ENCODE measurements at places on chromosomes 6 and 20. TPM values are rescaled to one million over a fixed set of nuclear protein-coding genes. Genes with fewer than 3 reads are reported as not detected.

The SERPINB6 gene
- 53.8 TPM for total RNA-seq

The ATP6V1G2 gene
- 0.86 TPM for total RNA-seq

The SIRPA gene
- 0.09 TPM for total RNA-seq

The VARS1 gene
- total RNA-seq: 150 TPM

The SLC35F1 gene
- total RNA-seq: 0.09 TPM

The BMP7 gene
- not detected for total RNA-seq

The SPATS1 gene
- not detected for total RNA-seq

GRCh38 chr6:125253881-125254280 lies 47.9 kb downstream of the HDDC2 start:
- no peak for DNase-seq

DNA sequence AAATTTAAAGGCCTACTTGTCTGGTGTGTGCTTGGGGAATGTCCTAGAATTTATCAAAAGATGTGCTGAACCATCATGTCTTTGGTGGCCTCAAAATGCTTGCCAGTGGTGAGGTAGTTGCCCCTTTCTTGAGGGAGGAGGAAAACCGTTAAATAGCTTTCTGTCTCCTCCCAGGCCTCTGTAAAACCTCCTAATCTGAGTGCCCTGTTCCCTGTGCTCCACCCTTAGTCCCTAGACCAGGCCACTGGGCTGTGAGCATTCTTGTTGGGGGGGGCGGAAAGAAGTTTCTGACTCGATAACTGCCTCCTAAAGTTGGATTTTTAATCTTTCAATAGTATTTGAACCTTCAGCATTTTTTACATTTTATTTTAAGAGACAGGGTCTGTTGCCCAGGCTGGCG lies 23.1 kb downstream of the JARID2 start:
- no peak for DNase-seq

GRCh38 chr6:156910938-156911337 lies 133.8 kb downstream of the ARID1B start:
- no peak for DNase-seq

- no peak for DNase-seq
Observed at GRCh38 chr20:35448788-35449373, 6.5 kb upstream of the CEP250 start.

DNA sequence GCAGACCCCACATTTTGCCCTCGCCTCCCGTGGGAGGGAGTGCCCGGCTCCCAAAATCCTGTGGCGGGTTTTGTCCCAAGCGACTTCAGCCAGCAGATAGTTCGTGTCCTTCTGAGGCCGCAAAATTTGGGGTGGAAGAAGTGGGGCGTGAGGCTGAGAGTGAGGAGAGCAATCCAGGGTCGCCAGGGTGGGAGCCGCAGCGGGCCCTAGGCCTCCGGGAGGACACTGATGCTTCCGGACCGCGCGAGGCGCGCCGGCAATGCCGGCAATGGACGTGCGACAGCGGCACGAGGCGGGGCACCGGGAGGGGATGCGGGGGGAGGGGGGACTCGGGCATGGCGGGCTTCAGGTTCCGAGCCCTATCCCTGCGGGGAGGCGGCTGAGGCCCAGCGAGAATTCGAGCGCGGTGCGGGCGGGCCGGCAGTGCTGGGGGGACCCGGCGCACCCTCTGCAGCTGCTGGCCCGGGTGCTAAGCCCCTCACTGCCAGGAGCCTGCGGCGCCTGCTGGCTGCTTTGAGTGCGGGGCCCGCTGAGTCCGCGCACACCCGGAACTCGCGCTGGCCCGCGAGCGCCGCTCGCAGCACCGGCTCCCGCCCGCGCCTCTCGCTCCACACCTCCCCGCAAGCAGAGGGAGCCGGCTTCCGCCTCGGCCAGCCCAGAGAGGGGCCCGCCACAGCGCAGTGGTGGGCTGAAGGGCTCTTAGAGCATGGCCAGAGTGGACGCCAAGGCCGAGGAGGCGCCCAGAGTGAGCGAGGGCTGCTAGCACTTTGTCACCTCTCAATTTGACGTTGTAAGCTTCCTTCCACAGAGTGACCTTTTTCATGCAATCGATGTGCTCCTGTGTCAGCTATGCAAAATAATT lies 143.8 kb downstream of the LPA start:
- DNase-seq: peak; percentile 64

- no peak for DNase-seq
Observed at GRCh38 chr6:56366141-56366852, 118.9 kb upstream of the COL21A1 start.

- DNase-seq: no peak
Observed at GRCh38 chr20:20229595-20229994, 138.3 kb upstream of the INSM1 start.

- no peak for DNase-seq
Observed at GRCh38 chr6:39420300-39421265, 98.1 kb upstream of the KCNK16 start.

DNA sequence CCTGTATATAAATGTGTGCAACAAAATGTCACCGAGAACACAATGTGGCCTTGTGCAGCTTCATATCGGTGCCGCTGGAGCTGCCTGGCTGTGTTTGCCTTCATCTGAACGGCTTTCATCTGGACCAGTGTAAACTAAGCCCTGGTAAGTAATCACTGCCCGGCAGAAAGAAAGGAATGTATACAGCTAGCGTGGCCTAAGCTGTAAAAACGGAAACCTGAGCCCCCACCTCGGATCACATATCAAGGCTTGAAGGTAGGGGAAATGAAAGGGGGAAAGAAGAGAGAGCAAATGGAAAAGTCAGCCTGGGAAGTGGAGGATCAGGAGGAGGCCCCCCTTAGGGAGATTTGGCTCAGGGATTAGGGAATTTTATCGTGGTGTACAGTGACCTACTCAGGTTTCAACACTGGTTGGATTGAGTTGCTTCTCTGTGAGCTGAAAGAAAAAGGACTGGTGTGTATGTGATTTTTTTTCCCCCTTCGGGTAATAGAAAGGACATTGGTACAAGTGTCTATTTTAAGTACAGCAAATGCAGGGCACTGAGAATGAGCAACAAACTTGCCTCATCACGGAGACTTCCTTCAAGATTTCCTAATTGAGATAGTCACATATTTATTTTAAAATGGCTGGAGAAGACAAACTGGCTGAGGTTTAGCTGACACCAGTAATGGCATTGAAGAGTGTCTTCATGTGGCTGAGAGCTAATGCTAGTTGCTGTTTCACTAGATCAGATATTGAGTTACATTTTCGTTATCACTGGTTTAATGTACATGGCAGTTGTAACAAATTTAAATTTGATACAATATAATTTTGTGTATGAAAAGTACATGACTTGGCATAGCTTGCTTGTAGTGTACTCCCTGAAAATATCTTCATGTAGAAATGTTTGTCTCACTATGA lies 3.5 kb downstream of the SOBP start:
- DNase-seq: no peak

DNA sequence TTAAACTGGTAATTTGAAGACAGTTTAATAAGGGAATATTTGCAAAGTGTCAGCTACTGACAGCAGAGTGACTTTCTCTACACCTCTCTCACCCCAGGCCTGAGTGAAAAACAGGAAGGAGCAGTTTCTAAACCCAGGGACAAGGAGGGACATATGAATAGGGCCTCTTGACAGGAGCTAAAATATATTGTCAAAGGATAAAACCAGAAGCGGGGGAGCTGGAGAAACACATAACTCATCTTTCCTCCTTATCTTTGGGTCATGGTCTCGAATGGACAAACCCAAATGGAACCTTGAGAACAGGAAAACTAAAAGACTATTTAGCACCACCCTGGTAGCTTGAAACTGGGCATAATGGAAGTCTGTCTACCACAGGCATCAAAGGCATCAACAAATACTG lies 197.5 kb upstream of the FOXA2 start:
- DNase-seq: no peak

All from activated CD8-positive, alpha-beta T cell treated with anti-CD3 and anti-CD28 coated beads for 36 hours (primary cell).